T-helper 22 cell (primary cell): ENCODE measurements at places on chromosomes 7 and 10.

- no peak for DNase-seq
These were observed 6.8 kb downstream of the AEBP1 start for GRCh38 chr7:44110719-44111635.

- DNase-seq = no peak
These were observed 77.9 kb downstream of the SGMS1 start for GRCh38 chr10:50545846-50546245.

DNA sequence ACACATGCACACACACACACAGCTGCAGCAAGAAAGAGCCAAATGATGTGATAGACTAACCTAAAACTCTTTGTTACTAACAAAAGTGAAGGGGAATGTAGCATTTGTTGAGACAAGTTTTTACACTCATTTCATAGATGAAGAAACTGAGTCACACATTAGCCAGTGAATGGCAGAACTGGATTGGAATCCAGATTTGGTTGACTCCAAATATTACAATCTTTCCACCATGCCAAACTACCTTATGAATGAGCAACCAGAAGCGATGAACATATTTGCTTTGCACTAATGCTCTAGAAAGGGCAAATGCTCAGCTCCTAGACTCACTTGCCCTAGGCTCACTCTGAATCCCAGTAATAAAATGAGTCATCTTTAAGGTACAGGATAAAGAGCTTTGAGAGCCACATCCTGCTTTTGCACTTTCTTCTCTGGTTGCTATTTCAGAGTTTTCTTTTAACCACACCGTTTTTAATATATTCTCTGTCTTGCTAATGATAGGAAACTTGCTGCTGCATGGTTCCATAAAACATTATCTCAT lies 111.9 kb downstream of the GPAM start:
- DNase-seq = no peak

DNA sequence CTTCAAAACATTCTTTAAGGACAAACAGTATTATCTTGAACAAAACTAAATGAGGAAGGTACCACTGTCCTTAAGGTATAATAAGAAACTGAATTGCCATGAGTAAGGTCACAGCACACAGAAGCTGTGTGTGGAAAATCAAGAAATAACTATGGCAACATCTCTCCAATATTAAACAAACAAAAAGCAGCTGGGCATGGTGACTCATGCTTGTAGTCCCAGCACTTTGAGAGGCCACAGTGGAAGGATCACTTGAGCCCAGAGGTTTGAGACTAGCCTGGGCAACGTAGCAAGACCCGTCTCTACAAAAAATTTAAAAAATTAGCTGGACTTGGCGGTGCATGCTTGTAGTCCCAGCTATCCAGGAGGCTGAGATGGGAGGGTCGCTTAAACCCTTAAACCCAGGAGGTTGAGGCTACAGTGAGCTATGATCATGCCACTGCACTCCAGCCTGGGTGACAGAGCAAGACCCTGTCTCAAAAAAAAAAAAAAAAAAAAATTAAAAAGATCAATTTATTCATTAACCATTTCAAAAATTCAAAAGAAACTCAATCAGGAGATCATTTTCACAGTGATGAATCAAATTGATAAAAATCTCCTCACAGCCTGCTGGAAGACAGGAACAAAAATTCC lies 195.4 kb downstream of the SKIDA1 start:
- no peak for DNase-seq

- DNase-seq = no peak
These were observed 45.2 kb downstream of the GPR141 start for GRCh38 chr7:37728747-37729146.
